Placental epithelial cell (primary cell): ENCODE measurements at places on chromosomes 3 and 15. TPM values are rescaled to one million over a fixed set of nuclear protein-coding genes. Genes with fewer than 3 reads are reported as not detected.

TMC3 gene
- total RNA-seq, result not detected in 2 replicates

GOLGA8N gene
- total RNA-seq, result 4.0 and 9.4 TPM in 2 replicates

NSUN3 gene
- total RNA-seq, result 7.5 and 12.3 TPM in 2 replicates

ALAS1 gene
- total RNA-seq, result 32.2 and 34.3 TPM in 2 replicates

GOLGA6L7 gene
- not detected in 2 replicates for total RNA-seq

RLBP1 gene
- not detected in 2 replicates for total RNA-seq
